ENCODE measurements at places on chromosomes 6 and 20. TPM values are rescaled to one million over a fixed set of nuclear protein-coding genes. Genes with fewer than 3 reads are reported as not detected.

FOXC1 gene
- total RNA-seq: 105 TPM

ZNF217 gene
- total RNA-seq: 8.6 TPM

SLC52A3 gene
- total RNA-seq: 1.0 TPM

RAET1L gene
- not detected for total RNA-seq

TJAP1 gene
- total RNA-seq: 8.8 TPM

PI3 gene
- not detected for total RNA-seq

DLL1 gene
- total RNA-seq: 10.4 TPM

SLC12A5 gene
- total RNA-seq: 84.7 TPM

GRIK2 gene
- total RNA-seq: 92.4 TPM

ZNFX1 gene
- 26.5 TPM for total RNA-seq

WFDC2 gene
- total RNA-seq: 7.0 TPM

TRIM40 gene
- not detected for total RNA-seq

YIPF3 gene
- 106 TPM for total RNA-seq

All from spinal cord (tissue), 10 donors.